ENCODE measurements at places on chromosomes 13 and 19. TPM values are rescaled to one million over a fixed set of nuclear protein-coding genes. Genes with fewer than 3 reads are reported as not detected.

Gene FBXO27
- total RNA-seq: 1.2 TPM

Gene GJB6
- total RNA-seq: not detected

Gene BCL2L12
- 10.7 TPM for total RNA-seq

Gene NLRP11
- total RNA-seq: not detected

Gene ZGLP1
- total RNA-seq: 0.80 TPM

Gene APOC1
- total RNA-seq: 18.7 TPM

Gene TUBB4A
- total RNA-seq: 2.1 TPM

Gene C1QTNF9
- total RNA-seq: 1.8 TPM

Gene IRS2
- 32.1 TPM for total RNA-seq

Gene NOVA2
- 0.46 TPM for total RNA-seq

Gene AMER2
- total RNA-seq: 0.10 TPM

Gene MBD3L2
- not detected for total RNA-seq

Gene RNF17
- total RNA-seq: not detected

Gene IGLON5
- total RNA-seq: not detected

Gene C13orf46
- not detected for total RNA-seq

Gene ZNF729
- not detected for total RNA-seq

Gene MTUS2
- total RNA-seq: not detected

Gene SIGLEC8
- not detected for total RNA-seq

Gene IRGC
- not detected for total RNA-seq

Gene GPR183
- 2.5 TPM for total RNA-seq

Gene ZNF616
- 2.1 TPM for total RNA-seq

Gene NLRP9
- not detected for total RNA-seq

Gene LGALS14
- total RNA-seq: not detected

All from gastrocnemius medialis (tissue), 4 donors.